Non-pigmented ciliary epithelial cell (primary cell): ENCODE measurements at places on chromosomes 12 and 14.
A peak's percentile ranks its signal among the peaks of the same experiment; 100 is the strongest.

- DNase-seq = no peak
These were observed 796 bp upstream of the POP5 start for GRCh38 chr12:120581998-120582397.

GRCh38 chr14:104513641-104514046 lies 65.9 kb upstream of the C14orf180 start:
- no peak for DNase-seq

- DNase-seq = no peak
These were observed 28.7 kb downstream of the CCDC85C start for GRCh38 chr14:99575043-99576023.

DNA sequence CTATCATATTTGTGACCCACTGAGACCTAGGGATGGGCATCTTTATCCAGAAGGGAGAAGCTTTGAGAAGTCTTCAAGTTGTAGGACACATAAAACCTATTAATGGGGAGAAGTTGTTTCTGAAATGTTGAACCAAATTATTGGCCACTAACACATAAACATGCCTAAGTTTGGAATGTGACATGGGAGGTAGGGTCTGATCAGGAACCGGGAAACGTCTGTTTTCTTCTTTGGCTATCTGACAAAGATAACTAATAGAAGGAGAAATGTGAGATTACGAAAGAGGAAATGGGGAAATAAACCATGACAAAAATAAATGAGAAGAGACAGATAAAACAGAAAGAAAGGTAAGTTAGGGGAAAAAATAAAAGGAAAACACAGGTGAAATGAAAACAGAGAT lies 425.2 kb downstream of the EGLN3 start:
- DNase-seq = no peak

GRCh38 chr14:62885451-62885850 lies 159.8 kb downstream of the KCNH5 start:
- no peak for DNase-seq

DNA sequence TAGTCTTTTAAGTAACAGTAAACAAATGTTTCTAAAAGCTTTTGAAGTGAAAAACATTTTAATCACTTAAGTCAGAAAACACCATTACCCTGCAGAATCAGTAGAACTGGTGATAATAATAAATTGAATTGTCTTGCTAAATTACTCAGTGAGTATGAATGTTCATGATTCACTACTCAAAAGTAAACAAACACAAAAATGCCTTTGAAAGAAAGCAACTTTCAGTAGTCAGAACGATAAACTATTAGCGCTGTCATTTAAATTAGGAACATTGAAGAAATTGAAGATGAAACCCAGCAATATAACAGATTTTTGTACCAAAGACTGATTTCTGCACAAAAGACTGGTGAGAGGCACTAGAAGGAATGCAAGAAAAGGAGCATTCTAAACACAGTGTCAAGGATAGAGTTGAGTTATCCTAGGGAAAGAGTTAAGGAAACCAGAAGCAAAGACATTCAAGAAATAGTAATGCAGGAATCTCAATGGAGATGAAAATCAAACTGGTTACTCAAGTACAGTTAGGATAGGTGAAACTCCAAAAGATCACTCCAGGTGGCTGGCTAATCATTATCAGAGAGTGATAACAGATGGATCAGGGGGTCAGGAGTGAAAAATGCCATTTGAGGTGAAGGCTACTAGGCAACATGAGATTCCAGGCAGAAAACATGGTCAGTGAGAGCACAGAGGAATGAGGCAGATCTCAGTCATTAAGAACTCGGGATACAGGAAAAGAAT lies 77.4 kb upstream of the ALG10 start:
- DNase-seq = no peak

- DNase-seq = no peak
These were observed 212.1 kb upstream of the RMST start for GRCh38 chr12:97250483-97250882.

DNA sequence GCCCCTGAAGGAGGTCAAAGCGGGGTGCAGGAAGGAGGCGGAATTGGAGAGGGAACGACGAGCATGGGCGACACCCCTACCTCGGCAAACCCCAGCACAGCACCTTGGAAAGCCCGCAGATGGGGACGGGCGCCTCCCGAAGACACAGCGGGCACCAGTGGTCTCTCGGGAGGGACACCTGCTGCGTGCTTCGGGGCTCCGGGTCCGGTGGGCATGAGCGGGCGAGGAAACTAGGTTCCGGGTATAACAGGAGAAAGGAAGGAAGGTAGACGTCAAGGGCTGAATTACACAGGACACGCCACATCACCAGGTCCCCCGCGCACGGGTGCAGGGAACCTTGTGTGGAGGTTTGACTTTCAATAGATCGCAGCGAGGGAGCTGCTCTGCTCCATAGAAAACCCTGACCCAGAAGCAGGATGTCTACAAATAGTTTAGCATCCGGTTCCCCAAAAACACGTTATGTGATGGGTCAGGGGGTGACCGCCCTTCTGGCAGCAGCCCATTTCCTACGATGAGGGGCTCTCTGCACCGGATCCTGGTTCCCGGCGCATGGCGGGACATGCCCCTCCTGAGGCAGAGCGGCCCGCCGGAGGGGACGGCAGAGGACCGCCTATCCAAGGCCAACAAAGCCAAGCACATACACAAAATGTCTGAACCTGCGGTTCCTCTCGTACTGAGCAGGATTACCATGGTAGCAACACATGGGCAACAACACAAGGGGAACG lies 196.9 kb downstream of the ALG10 start:
- DNase-seq = no peak

- DNase-seq = peak; percentile 14
These were observed 61.6 kb upstream of the DAAM1 start for GRCh38 chr14:59126714-59127436.

DNA sequence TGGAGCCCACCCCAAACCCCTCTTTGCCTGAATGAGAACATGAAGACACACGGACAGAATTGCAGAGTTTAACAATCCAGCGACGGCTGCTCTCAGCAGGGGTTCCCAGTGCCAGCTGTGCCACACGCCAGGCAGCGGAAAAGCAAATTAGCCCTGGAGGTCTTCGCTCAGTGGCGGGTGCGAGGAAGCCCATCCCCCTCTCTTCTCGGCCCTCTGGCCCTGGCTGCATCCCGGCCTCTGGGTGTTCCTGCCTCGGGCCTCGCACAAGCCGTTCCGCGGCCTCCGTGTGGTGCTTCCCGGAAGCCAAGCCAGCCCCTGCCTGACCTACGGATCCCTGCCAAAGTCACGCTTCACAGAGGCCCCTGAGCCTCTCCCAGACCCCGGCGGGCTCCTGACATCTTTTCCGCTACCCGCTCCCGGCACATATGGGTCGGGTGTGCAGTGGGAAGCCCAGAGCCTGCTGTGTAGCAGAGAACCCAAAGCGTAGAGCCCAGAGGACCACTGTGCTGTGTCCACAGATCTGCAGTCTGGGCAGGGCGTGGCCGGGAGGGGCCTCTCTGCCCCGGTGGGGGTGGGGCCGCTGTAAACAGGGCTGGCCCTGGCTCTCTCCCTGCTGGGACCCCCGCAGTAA lies 70.7 kb upstream of the GALNT9 start:
- DNase-seq = no peak

- no peak for DNase-seq
These were observed 13.0 kb downstream of the ZBTB39 start for GRCh38 chr12:56993346-56993745.

DNA sequence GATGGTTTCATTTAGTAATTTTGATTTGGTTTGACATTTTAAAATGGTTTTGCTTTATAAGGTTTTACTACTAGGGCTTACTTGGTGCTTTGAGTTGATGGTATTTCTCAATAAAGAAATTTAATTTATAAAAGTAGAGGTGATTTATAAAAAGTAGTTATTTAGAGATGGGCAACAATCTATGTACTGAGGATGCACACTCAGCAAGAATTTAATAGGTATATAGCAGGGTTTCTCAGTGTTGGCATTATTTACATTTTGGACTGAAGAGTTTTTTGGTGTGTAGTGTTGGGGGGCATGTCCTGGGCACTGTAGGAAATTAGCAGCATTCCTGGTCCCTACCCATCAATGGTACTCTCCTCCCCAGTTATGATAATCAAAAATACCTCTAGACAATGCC lies 47.7 kb downstream of the PPHLN1 start:
- DNase-seq = no peak

- no peak for DNase-seq
These were observed 9.5 kb downstream of the NDRG2 start for GRCh38 chr14:21015312-21015711.
